Stimulated activated CD4-positive, alpha-beta T cell treated with anti-CD3 and anti-CD28 coated beads, Interleukin-1b, Interleukin-23, amount 100 ng/mL, for 24 hours (primary cell): ENCODE measurements at places on chromosomes 16 and 17.

DNA sequence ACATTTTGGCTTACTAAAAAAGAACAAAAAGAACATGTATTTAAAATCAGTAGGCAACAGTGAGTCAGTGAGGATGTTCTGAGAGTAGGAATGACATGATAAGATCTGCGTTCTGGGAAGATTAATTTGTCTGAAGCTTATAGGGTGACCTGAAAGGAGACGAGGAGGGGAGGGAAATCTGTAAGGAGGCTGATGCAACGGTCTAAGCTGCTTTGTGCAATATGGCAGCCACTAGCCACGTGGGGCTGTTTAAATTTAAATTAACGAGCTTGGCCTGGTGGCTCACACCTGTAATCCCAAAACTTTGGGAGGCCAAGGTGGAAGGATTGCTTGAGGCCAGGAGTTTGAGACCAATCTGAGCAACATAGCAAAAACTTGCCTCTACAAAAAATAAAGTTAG, 181.6 kb upstream of the CACNG3 start:
- no peak for DNase-seq

DNA sequence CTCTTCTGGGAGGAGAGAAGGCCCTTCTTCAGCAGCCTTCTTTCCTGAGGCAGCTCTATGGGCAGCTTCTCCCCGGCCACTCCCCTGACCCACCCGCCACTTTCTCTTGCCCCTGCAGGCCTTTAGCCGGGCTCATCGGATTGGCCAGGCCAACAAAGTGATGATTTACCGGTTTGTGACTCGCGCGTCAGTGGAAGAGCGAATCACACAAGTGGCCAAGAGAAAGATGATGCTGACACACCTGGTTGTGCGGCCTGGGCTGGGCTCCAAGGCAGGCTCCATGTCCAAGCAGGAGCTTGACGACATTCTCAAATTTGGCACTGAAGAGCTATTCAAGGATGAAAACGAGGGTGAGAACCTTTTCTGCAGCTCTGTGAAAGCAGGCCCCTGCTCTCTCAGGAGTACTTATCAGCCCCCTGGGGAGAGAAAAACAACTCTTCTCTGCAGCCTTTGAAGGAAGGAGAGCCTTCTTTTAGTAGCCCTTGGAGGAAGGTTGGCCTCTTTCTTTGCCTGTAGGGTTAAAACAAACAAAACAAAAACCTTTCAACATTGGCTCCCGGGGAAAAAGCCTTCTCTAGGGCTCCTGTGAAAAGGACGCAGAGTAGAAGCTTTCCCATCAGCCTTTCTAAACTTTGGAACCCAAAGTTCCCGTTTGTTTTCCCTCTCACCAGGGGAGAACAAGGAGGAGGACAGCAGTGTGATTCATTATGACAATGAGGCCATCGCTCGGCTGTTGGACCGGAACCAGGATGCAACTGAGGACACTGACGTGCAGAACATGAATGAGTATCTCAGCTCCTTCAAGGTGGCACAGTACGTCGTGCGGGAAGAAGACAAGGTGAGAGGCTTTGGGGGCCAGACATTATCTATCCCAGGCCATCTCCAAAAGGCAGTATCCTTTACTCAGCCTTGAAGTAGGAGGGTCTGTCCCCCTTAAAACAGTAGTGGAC, 12.7 kb downstream of the RNF227 start:
- DNase-seq = no peak

GRCh38 chr16:85557083-85557970, 55.8 kb upstream of the GSE1 start:
- DNase-seq = peak; percentile 46

- no peak for DNase-seq
These were observed 75.1 kb downstream of the ZNF778 start for GRCh38 chr16:89292443-89293078.

DNA sequence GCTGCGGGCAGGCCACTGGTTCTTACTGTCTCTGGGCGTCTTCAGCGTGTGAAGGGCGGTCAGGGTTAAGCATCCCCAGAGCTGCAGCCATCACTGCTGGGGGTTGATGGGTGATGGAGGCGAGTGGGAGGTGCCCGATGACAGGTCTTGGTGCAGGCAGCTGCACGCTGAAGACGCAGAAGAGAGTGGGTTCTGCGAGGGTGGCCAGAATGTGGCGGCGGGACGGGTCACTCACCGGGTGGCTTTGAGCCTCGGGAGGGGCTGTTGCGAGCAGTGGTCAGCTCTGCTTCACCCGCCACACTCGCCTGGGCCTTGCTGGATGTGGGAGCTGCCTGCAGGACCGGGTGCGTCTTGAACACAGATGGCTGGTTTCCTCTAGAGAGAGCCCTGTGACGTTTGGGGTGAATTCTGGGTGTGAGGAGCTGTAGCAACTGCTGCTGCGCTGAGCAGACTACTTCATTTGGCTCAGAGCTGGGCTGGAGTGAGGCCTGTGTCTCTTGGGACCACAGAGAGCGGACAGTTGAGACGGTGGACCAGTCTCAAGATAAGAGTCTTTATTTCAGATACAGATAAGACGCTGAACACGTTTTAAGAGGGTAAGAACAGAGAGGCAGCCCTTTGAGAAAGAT, 44.6 kb upstream of the ZNF750 start:
- no peak for DNase-seq

DNA sequence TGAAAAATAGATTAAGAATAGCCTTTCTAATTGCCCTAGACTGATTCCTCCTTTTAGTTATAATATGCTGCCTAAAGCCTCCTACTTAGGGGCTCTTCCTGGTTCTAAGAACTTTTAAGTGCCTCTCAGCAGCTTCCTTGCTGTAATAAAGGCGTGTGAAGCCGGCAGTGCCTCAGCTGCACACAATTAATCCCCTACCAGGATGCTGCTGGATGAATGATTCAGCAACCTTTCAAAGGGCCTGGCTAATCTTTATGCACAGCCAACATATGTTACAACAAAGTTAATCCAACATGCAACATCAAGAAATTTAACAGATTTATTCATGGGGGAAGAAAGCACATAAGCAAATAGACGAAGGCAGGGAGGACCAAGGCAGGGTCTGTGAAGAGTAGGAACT, 145.2 kb downstream of the PMP22 start:
- DNase-seq = no peak

GRCh38 chr17:66946251-66946650, 18.3 kb upstream of the CACNG4 start:
- DNase-seq = no peak

DNA sequence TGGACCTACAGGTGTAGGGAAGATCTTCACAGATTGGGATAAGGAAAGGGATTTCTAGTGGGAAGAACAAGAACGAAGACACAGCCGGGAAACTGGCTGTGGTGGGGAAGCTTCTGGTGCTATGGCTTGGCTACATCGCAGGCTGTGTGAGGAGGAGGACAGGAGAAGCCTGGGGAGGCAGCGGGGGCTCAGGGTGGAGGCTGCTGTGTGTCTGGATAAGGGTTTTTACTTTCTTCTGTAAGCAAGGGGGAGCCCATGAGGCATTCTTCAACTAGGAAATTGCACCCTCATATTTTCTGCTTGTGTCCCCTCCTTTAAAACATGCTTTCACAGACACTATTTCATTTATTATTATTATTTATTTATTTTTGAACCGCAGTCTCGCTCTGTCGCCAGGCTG, 2.9 kb upstream of the RHBDF2 start:
- no peak for DNase-seq

GRCh38 chr17:65629234-65629690, 67.8 kb upstream of the AXIN2 start:
- no peak for DNase-seq

- DNase-seq = no peak
These were observed 33.5 kb downstream of the SPAG9 start for GRCh38 chr17:51087072-51087757.

DNA sequence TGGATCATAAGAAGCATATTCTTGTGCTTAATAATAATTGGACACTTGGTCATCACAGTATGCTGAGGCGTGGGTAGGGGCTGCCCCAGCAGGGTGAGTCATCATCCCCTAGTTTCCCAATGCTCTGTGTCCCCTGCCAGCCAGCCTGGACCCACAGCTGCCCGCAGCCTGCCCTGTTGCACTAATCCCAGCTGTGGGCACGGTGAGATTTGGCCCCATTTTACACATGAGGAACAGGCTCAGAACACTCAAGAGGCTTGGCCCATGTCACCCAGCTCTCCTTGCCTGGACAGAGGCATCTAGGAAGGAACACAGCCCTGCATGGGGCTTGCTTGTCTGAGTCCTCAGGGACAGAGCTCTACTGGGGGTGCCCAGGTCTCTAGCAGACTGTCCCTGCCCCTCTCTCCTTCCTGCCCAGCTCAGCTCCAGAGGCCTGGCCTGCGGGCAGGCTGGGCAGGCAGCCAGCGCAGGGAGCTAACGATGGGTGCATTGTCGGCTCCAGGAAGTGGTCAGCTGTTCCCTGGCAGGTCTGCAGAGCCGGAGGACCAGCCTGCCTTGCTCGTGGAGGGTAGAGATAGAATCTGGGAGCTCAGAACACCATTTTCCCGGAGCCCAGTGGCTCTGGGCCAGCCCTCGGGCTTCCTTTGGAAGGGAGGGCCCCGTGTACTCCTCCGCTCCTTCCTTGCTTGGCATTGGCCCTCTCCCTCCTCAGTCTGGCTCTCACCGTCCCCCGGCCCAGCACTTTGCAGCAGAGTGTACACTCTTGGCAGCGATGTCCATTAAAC, 189.4 kb downstream of the RAB11FIP4 start:
- DNase-seq = no peak

GRCh38 chr16:11405331-11406176, 60.3 kb downstream of the RMI2 start:
- no peak for DNase-seq

- no peak for DNase-seq
These were observed 5.8 kb downstream of the THOC6 start for GRCh38 chr16:3029491-3030221.

GRCh38 chr16:3431779-3432219, 11.5 kb downstream of the ZNF597 start:
- peak; percentile 60 for DNase-seq

DNA sequence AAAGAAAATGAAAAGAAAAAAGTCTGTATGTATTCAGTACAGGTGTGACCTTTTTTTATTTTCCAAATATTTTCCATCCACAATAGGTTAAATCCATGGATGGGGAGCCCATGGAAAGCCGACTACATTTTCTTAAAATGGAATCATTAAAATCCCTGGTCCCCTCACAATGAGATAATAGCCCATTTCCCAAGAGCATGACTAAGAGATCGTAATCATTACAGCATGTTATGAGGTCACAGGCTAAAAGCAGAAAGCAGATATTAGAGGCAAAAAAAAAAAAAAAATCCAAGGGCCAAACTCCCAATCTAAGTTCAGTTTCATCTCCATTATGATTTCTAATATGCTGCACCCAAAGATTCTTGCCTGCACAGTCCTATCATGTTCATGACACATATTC, 44.7 kb downstream of the CYTH1 start:
- no peak for DNase-seq

GRCh38 chr17:76792348-76792747, 54.4 kb downstream of the MFSD11 start:
- DNase-seq = no peak

DNA sequence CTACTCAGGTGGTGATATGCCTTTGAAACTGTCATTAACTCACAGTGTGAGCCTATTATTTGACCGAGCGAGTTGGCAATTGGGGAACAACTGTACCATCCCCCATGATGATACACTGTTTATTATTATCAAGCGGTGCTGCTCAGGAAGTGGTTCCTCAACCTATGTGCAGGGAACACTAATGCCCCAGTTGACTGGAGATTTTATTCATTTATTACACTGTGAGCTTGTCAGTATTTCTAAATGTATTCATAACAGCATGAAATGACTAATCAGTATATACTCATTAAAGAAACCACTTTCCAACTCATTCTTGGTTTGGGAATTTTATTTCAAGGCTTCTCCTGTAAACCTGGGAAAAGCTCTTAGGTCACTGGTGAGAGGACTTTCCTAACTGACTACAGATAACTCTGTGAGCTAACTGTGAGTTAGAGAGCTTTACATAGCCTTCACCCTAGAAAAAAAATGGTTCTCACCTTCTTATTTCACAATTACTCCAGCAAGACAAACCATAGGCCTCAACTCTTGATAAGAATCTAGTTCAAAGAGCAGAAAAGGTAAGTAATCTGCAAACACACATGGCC, 42.4 kb downstream of the NXPH3 start:
- DNase-seq = no peak

- no peak for DNase-seq
These were observed 16.8 kb upstream of the PLLP start for GRCh38 chr16:57301126-57301817.

- DNase-seq = no peak
These were observed 231.2 kb downstream of the FOXL1 start for GRCh38 chr16:86809458-86809955.

DNA sequence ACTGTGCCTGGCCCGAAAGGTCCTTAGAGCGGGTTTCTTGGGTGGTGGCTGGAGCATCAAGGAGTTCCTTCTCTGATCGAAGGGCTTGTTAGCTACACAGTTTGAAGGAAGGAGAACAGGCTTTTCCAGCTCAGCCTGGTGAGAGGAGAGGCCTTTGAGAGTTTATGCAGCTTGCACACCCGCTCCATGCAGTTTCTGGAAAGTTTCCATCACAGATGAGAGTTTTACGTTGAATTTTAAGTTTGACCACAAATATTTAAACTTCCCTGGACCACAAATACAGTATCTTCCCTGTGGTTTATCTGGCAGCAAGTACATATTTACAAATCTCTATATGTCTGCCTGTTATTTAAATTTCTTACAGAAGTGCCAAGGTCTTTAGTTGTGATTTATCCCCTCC, 56.8 kb downstream of the HIC1 start:
- DNase-seq = no peak

GRCh38 chr17:73228748-73229236, 32.9 kb downstream of the CPSF4L start:
- DNase-seq = no peak

- no peak for DNase-seq
These were observed 5.7 kb downstream of the PDF start for GRCh38 chr16:69324585-69325253.

DNA sequence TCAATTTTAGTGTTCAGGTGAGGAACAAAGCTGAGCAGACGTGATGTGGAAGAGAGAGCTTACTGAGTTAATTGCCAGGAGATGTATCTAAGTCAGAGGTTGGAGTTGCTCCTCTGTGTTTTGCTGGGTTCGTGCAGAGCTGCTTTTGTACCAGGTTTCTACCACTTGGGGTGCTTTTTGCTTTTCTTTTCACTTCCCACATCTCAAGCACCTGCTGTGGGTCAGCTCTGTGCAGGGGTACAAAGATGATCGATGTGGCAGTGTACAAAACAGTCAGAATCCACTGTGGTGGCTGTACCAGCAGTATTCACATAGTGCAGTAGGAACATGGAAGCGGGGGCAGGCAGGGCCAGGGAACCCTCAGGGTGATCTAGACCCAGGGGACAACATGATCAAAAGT, 14.8 kb downstream of the UNK start:
- no peak for DNase-seq
